ENCODE measurements at places on chromosomes 13 and 19.

DNA sequence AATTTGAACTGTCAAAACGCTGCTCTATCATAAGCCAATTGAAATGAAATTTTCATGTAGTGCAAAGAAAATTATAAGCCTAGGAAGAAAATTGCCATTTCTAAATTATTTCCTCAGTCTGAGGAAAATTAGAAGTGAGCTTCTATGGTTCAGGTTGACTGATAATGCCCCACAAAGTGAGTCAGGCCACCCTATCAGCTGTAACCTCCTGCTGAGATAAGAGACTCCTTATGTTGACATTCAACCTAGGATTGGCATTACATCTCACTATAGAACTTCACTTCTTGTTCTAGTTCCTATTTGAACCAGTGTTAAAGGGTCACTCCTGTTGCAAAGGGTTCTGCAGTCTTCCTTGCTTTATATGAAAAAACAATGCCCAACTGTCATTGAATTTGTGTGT lies 32.6 kb upstream of the RFC3 start:
- DNase-seq, result no peak

DNA sequence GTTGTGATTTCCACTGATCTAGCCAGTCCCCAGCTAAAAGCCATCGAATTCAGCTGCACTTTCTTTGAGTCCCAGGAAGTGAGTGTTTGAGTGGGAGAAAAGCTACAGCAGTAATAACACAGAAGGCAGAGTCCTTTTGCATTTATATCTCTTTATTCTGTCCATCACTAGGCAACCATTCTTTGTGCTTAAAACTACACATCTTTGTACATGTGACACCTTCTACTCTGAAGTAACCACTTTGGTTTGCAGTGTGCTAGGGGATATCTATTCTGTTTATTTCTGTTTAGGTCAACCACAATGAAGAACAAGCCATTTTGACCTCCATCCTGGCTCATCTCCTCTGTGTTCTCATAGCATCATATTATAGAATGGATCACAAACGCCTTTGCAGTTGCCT lies 226.0 kb upstream of the SERP2 start:
- DNase-seq, result no peak

DNA sequence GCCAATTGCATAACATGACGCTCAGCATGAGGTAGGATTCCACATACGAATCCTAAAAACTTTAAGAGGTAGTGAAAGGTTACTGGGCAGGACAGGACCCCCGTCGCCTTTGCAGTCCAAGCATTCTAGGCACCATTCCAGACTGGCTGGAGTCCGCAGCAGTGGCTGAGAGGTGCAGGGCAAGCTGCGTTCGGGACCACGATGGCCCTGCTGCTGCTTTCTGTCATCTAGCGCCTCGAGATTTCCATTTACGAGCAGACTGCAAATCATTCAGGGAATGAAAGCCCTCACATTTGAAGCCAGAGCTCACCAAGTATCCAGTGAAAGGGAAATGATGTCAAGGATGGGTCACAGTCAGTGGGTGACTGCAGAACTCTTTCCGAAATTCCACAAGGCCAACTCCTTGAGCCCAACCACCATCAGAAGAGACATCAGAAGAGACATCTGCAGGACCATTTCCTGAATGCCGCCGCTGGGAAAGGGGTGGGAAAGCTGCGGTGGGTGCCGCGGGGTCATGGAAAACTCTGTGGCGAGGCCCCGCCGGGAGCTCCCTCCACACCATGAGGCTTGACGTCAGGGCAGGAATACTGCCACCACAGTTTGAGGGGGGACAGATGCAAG lies 88.3 kb downstream of the COL4A1 start:
- no peak for DNase-seq

DNA sequence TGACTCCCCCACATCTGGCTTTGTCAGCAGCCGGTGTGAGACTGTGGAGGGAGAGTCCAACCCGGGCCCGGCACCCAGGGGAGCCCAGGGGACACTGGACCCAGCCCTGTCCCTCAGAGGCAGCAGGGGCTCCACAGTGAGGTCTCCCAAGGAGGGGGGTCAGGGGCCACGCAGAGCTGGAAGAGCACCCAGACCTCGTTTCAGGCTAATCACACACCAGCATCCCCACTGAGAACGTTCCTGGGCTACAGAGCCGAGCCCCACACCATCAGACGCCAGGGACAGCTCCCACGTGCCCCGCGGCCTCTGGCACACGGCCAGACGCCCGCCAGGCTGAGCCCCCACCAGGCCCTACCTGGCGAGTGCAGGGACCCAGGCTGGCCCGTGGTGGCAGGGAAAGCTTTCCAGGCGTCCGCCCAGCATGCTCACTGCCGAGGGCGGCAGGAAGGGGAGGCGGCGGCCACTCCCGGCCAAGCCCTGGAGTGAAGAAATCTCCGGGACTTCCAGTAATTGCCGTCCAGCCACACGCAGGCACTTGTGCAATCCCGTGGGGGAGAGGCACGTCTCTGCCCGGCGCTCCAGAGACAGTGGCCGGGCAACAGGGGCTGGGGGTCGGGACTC lies 19.2 kb downstream of the SBNO2 start:
- DNase-seq, result no peak

GRCh38 chr13:109297628-109298027 lies 488.8 kb downstream of the IRS2 start:
- no peak for DNase-seq

- no peak for DNase-seq
These were observed 192.8 kb downstream of the TM9SF2 start for GRCh38 chr13:99693852-99694611.

GRCh38 chr13:51550151-51550550 lies 34.1 kb upstream of the WDFY2 start:
- DNase-seq, result no peak

- DNase-seq, result no peak
These were observed 25.1 kb upstream of the TMEM160 start for GRCh38 chr19:47073574-47073973.

DNA sequence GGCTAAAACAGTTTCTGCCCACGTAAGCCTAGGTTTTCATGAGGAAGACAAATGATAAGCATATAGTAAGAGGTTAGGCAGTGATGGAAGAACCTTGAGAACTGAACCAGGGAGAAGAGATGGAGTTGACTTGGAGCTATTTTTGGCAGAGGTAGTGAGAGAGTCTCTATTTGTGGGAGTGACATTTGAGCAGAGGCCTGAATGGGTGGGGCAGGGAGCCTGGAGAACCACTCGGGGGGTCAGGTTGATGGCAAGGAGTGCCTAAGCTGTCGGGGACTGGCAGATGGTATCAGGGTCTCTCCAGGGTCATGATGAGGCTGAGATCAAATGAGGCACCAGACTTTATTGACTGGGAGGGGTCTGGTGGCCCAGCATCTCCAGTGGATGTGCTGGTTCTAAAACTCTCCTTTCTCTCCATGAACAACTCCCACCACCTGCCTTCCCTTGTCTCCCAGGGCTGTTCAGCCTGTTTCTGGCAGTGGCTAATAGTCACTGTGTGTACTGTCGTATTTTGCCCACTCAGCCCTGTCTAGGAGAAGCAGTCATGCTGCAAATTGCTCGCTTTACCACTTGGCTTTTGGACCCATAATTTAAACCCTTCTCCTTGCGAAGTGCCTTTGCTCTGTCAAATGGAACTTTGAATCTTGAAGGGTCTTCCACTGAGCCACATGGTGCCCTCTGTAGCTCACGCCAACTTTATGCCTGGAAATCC lies 3.6 kb downstream of the MAU2 start:
- no peak for DNase-seq

GRCh38 chr19:1882786-1883692 lies 2.3 kb downstream of the ABHD17A start:
- DNase-seq, result no peak

DNA sequence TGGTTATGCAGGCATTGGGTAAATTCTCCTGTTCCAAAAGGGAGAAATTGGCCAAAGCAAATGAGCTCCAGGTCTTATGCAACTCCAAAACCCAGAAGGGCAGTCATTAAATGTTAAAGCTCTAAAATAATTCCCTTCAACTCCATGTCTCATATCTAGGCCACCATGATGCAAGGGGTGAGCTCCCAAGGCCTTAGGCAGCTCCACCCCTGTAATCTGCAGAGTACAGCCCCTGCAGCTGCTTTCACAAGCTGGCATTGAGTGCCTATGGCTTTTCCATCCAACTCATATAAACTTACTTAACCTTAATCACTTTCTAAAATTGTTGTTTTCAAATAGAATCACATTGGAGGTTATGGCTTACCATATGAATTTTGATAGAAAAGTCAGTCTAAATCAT lies 44.7 kb upstream of the ZNF429 start:
- DNase-seq, result no peak

GRCh38 chr19:11244846-11245589 lies 5.6 kb downstream of the ANGPTL8 start:
- no peak for DNase-seq

GRCh38 chr13:88459331-88459730 lies 788.2 kb downstream of the SLITRK5 start:
- no peak for DNase-seq

- no peak for DNase-seq
These were observed 108.6 kb downstream of the HSPH1 start for GRCh38 chr13:31053091-31053490.

- DNase-seq, result no peak
These were observed 186.4 kb upstream of the KL start for GRCh38 chr13:32829676-32830335.

GRCh38 chr13:52994051-52994450 lies 34.6 kb upstream of the OLFM4 start:
- no peak for DNase-seq

DNA sequence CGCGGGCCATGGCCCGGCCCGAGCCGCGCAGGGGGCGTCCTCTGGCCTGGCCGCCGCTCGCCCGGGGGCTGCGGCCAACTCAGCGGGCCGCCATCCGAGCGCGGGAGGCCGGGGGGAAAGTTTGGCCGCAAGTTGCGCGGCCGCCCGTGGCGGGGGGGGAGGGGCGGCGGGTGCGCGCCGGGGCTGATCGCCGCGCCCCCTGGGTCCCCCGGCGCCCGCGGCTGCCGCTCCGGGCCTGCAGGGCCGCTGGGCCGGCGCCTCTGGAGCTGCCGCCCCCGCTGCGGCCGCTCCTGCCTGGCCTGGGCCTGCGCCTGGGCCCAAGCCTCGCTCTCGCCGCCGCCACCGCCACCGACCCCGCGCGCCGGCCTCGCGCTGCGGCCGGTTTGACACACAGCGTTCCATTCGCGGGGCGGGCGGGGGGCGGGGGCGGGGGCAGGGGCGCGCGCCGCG lies at the start of gene NR2F6:
NR2F6 (minus strand) TSS at position 385 of the 450 bp plus-strand sequence. CDS start 699 bp downstream, outside the sequence.
- DNase-seq, result no peak

- no peak for DNase-seq
These were observed 8.9 kb downstream of the STXBP2 start for GRCh38 chr19:7645656-7646425.

DNA sequence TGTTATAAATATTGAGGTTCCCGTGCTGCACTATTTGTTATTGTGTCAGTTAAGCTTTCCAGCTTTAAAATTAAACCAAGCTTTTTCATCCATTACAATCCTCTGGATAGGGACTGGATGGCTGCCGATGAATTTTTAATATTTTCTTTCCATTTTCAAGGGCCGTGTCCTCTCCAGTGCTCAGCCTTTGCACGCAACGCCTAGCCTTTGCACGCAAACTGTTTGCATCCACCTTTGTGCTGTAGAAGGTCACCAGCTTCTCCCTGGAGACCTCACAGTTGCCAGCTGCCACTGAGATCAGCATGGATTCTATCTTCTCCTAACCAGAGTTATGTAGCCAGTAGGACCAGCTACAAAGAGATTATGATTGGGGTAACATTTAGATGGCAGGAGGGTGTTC lies 240.5 kb downstream of the SLC7A1 start:
- DNase-seq, result no peak

DNA sequence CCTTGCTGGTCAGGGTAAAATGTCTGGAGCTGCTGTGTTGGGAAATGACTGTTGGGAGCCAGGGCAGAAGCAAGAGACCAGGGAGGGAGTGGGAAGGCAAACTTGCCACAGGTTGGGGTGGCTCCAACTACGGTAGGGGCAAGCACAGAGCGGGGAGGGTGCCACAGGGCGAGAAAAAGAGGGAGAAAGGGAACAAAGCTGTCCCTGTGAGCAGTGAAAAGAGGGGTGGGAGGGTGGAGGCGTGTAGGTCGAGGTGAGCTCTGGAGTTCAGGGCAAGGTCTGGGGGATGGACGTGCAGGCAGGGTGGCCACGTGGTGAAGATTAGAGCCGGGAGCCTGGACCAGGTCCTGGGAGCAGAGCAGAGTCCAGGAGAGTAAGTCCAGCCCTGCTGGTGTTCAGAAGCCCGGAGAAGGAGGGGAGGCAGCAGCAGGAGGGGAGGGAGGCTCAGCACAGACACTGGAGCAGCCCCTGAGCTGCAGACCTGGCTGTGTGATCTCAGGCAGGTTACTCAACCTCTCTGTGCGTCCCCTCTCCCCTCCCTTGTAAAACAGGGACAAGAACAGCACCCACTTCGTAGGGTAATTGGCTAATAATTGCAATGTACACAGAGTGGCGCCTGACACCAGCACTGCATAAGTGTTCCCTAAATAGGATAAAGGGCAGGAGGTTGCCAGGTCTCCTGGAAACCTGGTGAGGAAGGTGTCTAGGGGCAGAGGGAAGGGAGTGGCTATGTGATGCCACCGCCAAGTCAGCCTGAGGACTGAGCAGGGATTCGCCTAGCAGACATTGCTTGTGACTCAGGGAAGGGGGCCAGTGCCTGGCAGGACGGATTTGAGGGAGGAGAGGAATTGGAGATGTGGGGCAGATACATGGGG lies 3.2 kb upstream of the POLR2E start:
- DNase-seq, result no peak

GRCh38 chr19:2477732-2478191 lies 1.8 kb downstream of the GADD45B start:
- DNase-seq, result peak; percentile 26

DNA sequence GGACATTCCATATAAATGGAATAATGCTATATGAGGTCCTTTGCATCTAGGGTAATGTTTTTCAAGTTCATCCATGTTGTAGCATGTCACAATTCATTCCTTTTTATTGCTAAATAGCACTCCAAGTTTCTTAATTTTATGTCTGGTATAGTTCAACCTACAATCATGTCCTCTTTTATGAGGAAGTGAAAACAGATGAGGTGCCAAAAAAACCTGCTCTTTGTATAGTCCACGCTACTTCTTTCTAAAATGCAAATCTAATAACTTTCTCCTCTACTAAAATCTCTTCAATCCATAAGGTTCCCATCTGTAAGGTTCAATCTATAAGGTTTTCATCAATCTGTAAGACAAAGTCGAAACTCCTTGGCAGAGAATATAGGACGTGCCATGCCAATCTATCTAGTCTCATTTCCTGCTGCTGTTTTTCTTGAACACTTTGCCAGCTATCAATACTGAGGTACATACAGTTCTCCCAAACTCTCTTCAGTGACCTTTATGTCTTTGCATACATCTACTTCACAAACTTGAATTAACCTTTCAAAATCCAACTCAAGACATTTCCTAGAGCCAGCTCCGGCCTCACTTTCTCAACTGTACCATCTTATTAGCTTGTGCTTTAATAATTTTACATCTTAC lies 33.7 kb downstream of the INTS6 start:
- no peak for DNase-seq

DNA sequence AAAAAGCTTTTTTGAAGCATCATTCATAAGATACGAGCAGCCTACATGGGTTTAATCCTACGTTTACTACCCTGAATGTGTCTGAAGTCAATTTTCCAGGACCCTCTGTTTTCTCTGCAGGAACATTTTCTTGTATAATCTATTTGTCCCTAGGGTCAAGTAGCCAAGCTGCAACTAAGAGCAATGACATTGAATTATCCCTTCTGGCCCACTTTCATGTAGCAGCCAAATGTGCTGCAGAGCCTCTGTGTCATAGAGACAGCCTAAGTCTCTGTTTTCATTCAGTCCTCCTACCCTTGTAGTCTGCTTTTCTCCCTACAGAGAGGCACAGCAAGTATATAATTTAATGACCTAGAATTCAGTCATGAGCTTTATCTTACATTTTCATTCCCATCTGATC lies 82.1 kb downstream of the ZAR1L start:
- no peak for DNase-seq

All from CD4-positive, alpha-beta T cell treated with Interleukin-17A for 1 hour (primary cell).